ENCODE measurements at places on chromosomes 2 and 18. TPM values are rescaled to one million over a fixed set of nuclear protein-coding genes. Genes with fewer than 3 reads are reported as not detected.

The PRSS56 gene
- 0.21 TPM for total RNA-seq

The ITPRID2 gene
- 45.3 TPM for total RNA-seq

The TFPI gene
- total RNA-seq: 56.5 TPM

The SULT1C4 gene
- total RNA-seq: not detected

The CCDC68 gene
- total RNA-seq: 6.5 TPM

The TTN gene
- under 0.01 TPM for total RNA-seq

The MAP3K20 gene
- 30.7 TPM for total RNA-seq

The ADAM23 gene
- 8.4 TPM for total RNA-seq

The SERPINB13 gene
- not detected for total RNA-seq

The PARD3B gene
- total RNA-seq: 1.1 TPM

The M1AP gene
- not detected for total RNA-seq

The SOX11 gene
- total RNA-seq: not detected

The L3MBTL4 gene
- total RNA-seq: not detected

The MARCHF7 gene
- 58.8 TPM for total RNA-seq

The ALK gene
- not detected for total RNA-seq

The PFN4 gene
- 1.1 TPM for total RNA-seq

The CD8B2 gene
- not detected for total RNA-seq

The ASIC4 gene
- total RNA-seq: 0.20 TPM

The HES6 gene
- 8.3 TPM for total RNA-seq

The LONRF2 gene
- total RNA-seq: 2.6 TPM

The POTEI gene
- not detected for total RNA-seq

The GYPC gene
- total RNA-seq: not detected

The DCAF17 gene
- total RNA-seq: 8.6 TPM

The EHBP1 gene
- 46.1 TPM for total RNA-seq

The HOXD13 gene
- total RNA-seq: 0.27 TPM

The CAPN14 gene
- total RNA-seq: 0.03 TPM

The SCN2A gene
- not detected for total RNA-seq

The LAMA3 gene
- 55.8 TPM for total RNA-seq

The KIF1A gene
- total RNA-seq: 0.73 TPM

The SLC39A6 gene
- total RNA-seq: 53.0 TPM

The ABCB11 gene
- total RNA-seq: not detected

The GATA6 gene
- total RNA-seq: 1.8 TPM

The CPS1 gene
- 13.2 TPM for total RNA-seq

The FAM228B gene
- total RNA-seq: 1.1 TPM

The CNRIP1 gene
- total RNA-seq: 2.1 TPM

The ERFE gene
- 9.1 TPM for total RNA-seq

The STAT4 gene
- 3.2 TPM for total RNA-seq

The PCARE gene
- not detected for total RNA-seq

The CD302 gene
- 2.1 TPM for total RNA-seq

The CRYGB gene
- total RNA-seq: not detected

All from A549 treated with Mapracorat at 1 μM for 4 hours (cell line).